Esophagus squamous epithelium (tissue), 5 donors: ENCODE measurements at places on chromosomes 7 and 10.

DNA sequence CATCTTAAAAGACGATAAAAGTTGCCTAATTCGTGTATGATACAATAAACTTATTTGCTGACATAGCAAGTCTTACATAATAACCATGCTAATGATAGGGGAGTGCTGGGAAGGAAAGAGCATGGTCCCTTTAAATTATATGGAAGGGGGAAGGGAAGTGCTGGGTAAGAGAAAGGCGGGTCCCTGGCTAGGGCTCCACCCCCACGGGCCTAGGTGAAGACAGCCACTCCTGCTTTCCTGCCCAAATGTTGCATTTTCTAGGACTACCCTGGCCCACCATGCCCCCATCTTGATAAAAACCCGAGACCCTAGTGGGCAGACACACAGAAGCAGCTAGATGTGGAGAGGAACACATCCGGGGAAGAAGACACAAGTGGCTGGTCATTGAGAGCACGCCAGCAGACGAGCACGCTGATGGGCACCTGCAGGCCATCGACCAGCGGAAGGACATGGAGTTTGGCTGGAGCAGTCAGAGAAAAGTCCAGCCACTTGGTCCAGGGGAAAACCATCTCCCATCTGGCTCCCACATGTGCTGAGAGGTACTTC, 328.7 kb downstream of the ARL4A start:
- DNase-seq: no peak

- no peak for DNase-seq
Observed at GRCh38 chr10:97676770-97677581, 10.1 kb downstream of the AVPI1 start.

DNA sequence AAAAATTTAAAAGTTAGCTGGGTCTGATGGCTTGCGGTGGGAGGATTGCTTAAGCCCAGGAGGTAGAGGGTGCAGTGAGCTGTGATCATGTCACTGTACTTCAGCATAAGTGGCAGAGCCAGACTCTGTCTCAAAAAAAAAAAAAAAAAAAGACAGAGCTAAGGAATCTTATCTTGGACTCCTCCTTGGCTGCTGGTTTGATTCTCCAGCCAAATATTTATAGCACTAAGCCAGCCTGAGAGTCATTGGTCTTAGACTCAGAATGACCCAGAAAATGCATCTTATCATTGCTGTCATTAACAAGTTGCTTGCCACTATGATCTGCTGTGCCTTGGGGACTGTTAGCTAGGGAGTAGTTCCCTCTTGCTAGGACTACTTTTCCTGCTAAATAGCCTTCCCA, 164.7 kb downstream of the GNAT3 start:
- no peak for DNase-seq

DNA sequence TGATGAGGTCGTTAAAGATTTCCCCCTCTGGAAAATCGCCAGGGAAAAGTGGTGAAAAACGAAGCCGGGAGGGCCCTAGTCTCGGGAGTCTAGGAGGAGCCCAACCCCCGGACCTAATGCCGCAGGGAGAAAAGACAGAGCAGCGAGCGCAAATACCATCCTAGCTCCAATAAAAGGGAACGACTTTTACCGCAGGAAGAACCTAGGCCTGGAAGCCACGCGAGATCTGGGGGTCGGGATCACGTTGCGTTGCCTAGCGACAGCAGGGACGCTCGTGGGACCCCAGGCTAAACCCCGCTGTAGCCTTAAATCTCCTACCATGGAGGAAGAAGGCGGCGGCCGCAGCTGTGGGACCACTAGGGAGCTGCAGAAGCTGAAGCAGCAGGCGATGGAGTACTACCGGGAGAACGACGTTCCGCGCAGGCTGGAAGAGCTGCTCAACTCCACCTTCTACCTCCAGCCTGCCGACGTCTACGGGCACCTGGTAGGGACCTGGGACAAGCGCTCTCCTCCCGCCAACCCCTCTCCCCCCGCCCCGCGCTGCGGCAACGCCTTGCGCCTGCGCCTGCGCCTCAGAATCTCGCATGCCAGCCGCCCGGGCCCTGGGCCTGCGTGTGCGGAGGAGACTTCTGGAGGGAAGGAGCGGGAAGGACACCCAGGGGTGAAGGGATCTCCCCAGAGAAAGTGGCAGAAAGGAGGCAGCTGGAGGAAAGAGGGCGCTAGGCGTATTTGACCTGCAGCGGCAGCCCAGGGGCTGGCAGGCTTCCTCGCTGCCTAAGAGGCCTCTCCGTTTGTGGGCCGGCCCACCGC, at the start of gene ENO4:
Gene ENO4, plus strand, starts transcription at position 252 of the 810 bp plus-strand sequence. Its CDS starts 68 bp downstream, at position 320.
- DNase-seq: no peak

- no peak for DNase-seq
Observed at GRCh38 chr10:44857363-44858016, 53.6 kb upstream of the TMEM72 start.
